WTC11 (cell line): ENCODE measurements at places on chromosomes 5 and 9.

DNA sequence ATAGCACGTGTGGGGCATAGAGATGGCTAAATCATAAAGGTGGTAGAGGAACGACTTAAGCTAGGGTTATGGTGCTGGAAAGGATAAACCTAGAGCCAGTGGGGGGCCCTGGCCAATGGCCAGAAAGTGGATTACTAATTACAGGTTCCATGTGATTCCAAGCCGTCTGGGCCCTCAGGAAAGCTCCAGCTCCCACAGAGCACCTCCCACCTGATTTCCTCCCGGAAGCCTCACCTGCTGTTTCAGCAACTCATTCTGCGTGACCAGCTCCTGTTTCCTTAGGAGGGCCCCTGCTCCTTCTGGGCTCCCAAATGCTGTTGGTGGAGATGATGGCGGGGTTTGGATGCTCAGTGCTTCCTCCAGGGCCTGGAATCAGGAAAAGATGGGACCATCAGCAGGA, 16.2 kb downstream of the GPX3 start:
- DNase-seq: no peak

GRCh38 chr5:34535433-34535832, 120.7 kb upstream of the RAI14 start:
- no peak for DNase-seq

- no peak for DNase-seq
Observed at GRCh38 chr9:79604921-79605562, 33.3 kb downstream of the TLE4 start.

- DNase-seq: no peak
Observed at GRCh38 chr5:1251678-1252580, 26.7 kb downstream of the SLC6A18 start.
